ENCODE measurements at places on chromosomes 12 and 14.

DNA sequence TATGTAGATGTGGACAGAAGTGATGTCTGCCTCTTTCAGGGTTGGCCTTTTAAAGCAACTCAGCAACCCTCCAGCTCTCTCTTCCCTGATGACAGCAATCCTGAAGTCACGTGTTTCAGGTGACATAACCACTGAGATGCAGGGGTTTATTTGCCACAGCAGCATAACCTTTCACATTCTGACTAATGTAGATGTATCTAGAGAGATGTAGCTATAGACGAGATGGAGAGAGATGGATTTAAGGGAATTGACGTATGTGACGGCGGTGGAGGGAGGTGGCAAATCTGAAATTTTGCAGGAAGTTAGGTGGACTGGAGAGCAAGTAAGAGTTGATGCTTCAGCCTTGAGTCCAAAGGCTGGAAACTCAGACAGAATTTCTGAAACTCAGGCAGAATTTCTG is 126.0 kb downstream of the ZFP36L1 start:
- no peak for DNase-seq

- DNase-seq, result no peak
Measured at GRCh38 chr12:117036046-117036445, 63.2 kb downstream of the TESC start.

- no peak for DNase-seq
Measured at GRCh38 chr12:57164966-57165625, 17.7 kb upstream of the LRP1-AS start.

- DNase-seq, result no peak
Measured at GRCh38 chr12:108896336-108896735, 16.4 kb downstream of the DAO start.

- DNase-seq, result no peak
Measured at GRCh38 chr14:78673845-78674244, 503.7 kb downstream of the NRXN3 start.

DNA sequence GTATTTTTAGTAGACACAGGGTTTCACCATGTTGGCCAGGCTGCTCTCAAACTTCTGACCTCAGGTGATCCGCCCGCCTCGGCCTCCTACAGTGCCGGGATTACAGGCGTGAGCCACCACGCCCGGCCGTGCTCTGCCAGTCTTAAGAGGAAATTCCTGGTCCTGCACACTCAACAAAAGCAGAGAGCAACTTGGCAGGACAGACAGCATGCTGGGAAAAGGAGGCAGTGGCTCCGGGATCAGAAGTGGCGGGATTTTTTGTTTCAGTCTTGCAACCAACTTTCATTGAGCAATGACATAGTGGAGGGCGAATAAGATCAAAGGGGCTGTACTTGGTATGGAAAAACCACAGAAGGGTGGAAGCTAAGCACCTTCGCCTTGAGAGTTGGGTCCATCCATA is 2.1 kb downstream of the CKAP4 start:
- no peak for DNase-seq

DNA sequence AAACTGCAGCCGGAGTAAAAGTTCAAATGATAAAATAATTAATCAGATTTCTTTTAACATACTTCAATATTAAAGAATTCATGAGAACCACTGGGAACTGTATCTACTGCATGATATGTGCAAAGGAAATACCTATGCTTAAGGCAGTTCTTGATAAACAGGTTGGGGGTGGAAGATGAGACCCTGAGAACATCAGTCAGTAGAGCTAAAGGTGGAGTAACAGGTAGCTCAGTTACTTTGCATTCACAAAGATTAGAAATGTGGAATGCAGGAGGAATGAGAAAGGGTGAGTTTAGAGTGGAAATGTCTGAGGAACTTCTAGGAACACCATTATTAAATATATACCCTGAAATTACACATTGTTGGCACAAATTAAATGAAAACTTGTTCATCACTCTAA is 78.6 kb downstream of the COX16 start:
- DNase-seq, result no peak

- DNase-seq, result no peak
Measured at GRCh38 chr14:32331206-32331605, 2.1 kb downstream of the AKAP6 start.

All from non-pigmented ciliary epithelial cell (primary cell).